ENCODE measurements at places on chromosomes 1 and 21.

DNA sequence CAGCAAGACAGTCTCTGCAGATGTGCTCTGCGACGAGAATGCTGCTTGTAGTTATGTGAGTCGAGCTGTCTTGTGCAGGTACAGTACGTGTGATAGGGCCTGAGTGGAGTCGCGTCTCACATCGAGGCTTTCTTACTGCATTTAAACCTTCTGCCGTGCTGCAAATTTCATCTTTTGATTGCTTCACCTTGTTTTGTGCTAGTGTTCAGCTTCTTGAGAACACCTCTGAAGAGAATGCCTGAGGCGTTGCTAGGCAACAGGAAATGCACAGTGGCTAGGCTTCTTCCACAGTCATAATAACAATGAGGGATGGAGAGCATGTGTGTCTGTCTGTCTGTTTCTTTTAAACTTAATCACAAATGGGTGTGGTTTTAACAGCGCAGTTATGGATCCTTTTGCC is 52.9 kb downstream of the MRPS6 start:
- DNase-seq: no peak

- DNase-seq: no peak
Observed at GRCh38 chr21:43735236-43736091, 16.5 kb downstream of the PDXK start.

GRCh38 chr21:15003463-15004135 is 61.2 kb downstream of the NRIP1 start:
- no peak for DNase-seq

DNA sequence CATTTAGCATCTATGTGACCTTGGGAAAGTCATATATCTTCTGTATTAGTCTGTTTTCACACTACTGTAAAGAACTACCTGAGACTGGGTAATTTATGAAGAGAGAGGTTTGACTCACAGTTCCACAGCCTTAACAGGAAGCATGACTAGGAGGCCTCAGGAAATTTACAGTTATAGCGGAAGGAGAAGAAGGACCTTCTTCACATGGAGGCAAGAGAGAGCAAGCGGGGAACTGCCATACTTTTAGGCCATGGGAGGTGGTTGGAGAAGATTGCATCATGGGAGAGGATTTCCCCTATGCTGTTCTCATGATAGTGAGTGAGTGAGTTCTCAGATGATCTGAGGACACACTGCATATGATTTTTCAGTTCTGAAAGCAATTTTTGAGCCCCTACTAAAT is 87.9 kb downstream of the CLEC20A start:
- no peak for DNase-seq

DNA sequence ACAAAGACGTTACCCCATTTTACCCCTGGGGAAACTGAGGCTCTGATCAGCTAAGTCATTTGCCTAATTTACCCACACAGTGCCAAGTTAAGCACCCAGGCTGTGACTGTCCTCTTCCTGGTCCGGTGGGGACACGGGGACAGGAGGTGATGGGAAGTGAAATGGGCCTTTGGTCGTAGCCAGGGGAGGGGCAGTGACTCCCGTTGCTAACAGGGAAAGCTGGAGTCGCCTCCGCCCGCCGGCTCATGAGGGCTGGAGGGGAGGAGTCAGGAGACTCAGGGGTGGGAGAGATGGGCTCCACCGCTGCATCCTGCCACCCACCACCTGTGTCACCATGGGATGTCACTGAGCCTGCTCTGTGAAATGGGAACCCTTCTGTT is 139.3 kb downstream of the PGBD5 start:
- DNase-seq: no peak

GRCh38 chr1:198523182-198523950 is 17.1 kb downstream of the ATP6V1G3 start:
- peak; percentile 64 for DNase-seq

DNA sequence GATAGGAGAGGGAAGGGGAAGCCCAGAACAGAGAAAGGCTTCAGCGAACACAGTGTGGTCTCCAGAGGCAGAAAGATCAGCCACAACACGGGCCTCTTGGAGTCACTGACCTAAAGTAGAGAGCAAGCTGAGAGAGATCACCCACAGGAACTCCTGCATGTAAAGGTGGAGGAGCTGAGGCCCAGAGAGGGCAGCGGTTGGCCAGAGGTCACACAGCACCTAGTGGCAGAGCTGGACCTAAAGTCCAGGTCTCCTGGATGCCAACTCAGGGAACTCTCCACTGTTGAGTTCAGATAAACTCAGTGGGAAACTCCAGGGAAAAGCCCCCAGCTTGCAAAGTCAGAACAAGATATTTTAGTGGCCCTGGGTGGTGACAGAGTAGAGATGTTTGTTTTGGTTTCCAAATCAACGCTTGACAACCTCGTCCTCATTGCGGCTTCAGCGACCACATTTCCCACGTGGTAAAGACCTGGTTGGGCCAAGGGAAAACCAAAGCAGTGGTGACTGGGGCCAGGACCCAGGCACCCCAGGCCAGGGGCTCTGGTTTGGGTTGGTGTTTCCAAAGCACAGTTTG is 4.6 kb downstream of the IFFO2 start:
- DNase-seq: peak; percentile 60

GRCh38 chr21:29671728-29672127 is 268.1 kb downstream of the GRIK1 start:
- no peak for DNase-seq

GRCh38 chr1:228108742-228109072 is 392 bp downstream of the MRPL55 start:
- no peak for DNase-seq

- no peak for DNase-seq
Observed at GRCh38 chr1:194658090-194658439, 1471.7 kb upstream of the B3GALT2 start.

GRCh38 chr1:237814319-237814924 is 76.3 kb downstream of the ZP4 start:
- DNase-seq: no peak

DNA sequence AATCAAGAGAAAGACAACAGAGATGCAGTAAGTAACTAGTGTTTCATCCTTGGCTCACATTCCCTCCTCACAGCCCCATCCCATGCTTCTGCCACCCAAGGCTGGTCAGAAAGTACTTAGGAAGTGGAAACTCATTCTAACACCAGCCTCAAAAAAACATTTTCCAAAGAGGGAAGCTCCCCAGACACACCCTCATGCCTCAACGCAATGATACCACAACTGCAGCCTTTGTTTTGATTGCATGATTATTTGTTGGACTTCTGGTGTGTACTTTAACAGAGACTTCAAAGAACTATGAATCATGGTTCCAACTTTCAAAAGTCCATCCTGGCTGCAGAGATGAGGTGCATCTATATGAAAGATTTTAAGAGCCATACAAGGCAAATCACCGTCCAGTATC is 45.2 kb upstream of the KCNA3 start:
- no peak for DNase-seq

DNA sequence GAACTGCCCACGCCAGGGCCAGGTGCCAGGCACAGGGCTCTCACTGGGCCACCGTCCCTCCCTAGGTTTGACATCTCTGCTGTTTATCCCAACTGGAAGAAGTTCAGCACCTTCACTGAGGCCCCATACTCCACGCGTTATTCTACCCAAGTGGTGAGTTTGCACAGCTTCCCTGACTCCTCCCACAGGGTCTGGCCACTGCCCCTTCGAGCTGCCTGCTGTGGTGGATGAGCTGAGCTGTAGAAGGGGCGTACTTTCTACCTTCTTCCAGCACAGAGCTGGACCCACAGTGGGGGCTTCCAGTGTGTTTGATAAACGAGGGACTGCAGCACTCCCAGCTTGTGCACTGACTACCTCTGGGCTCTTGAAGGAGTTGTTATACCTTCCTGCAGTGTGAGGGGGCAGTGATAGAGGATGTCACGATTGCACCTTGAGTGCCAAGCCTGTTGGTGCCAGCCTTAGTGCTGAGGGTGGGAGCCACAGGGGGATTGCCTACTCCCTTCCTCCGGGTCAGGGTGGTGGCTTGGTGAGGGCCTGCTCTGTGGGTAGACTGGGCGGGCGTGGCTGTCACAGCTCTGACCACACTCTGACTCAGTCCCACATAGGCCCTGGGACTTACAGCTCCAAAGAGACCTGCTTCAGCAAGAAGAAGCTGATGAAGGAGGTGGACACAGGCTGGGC is 5.9 kb upstream of the TTC22 start:
- DNase-seq: peak; percentile 62

- no peak for DNase-seq
Observed at GRCh38 chr1:245870698-245871097, 636.4 kb downstream of the SMYD3 start.

- DNase-seq: no peak
Observed at GRCh38 chr1:226735576-226735975, 3.5 kb downstream of the ITPKB start.

GRCh38 chr21:28298251-28298672 is 694.4 kb downstream of the LTN1 start:
- DNase-seq: no peak

- peak; percentile 76 for DNase-seq
Observed at GRCh38 chr1:182299728-182300616, 91.6 kb downstream of the GLUL start.

- no peak for DNase-seq
Observed at GRCh38 chr1:90761781-90762589, 44.9 kb upstream of the BARHL2 start.

DNA sequence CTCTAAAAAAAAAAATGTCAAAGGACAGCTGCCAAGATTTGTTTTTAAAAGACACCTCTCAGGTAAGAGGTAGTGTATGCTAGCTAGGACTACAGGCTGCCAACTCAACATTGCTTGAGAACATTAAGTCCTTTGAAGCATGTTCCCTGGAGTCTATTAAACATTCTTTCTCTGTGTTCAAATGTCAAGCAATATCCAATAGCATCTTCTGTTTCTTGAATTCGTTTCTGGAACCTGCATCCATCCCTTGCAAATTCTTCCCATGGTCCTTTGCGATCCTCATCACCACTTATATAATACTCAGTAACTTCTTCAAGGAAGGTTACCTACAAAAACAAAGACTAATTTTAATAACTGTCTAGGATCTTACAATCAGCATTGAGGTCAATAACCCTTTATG is 5.6 kb downstream of the PPP1R15B start:
- no peak for DNase-seq

DNA sequence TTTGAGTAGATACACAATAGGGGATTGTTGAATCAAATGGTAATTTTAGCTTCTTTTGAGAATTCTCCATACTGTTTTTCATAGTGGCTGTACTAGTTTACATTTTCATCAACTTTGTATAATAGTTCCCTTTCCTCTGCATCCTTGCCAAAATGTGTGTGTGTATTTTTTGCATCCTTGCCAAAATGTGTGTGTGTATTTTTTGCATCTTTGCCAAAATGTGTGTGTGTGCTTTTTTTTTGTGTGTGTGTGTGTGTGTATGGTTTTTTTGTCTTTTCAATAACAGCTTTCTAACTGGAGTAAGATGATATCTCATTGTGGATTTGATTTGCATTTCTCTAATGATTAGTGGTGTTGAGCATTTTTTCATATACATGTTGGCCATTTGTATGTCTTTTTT is 105.4 kb downstream of the ATP6V1G3 start:
- DNase-seq: no peak

GRCh38 chr1:145804235-145805045 is 19.5 kb downstream of the RNF115 start:
- no peak for DNase-seq

All from T-helper 1 cell (primary cell).